Renal pelvis (tissue), 12 donors: ENCODE measurements at places on chromosomes 5 and 9. TPM values are rescaled to one million over a fixed set of nuclear protein-coding genes. Genes with fewer than 3 reads are reported as not detected.

The C9orf43 gene
- polyA plus RNA-seq, result 1.2 TPM

The JAK2 gene
- 14.4 TPM for polyA plus RNA-seq

The GAS1 gene
- polyA plus RNA-seq, result 35.4 TPM

The PCDHB7 gene
- 3.5 TPM for polyA plus RNA-seq

The DDX4 gene
- not detected for polyA plus RNA-seq

The BRD8 gene
- 113 TPM for polyA plus RNA-seq

The CCDC192 gene
- polyA plus RNA-seq, result 1.1 TPM

The CDH6 gene
- 78.5 TPM for polyA plus RNA-seq

The SPZ1 gene
- polyA plus RNA-seq, result not detected

The LTC4S gene
- polyA plus RNA-seq, result 4.1 TPM

The SERINC5 gene
- polyA plus RNA-seq, result 63.2 TPM

DNA sequence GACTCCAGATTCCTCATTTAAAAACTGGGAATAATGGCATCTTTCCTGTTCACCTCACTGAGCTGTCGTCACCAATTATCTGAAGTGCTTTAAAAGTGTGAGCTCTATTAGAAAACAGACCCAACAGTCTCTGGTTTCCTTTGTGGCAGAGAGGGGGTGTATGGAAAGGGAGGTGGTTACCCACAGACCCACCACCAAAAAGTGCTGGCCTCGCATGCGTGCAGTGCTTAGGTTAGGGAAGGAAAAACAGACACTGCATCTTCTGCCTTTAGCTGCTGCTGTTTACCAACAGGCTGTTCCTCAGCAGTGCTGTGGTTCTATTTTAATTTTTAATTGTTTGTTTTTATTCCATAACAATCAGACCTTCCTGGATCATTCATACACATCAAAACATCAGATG lies 249.6 kb downstream of the PIK3R1 start:
- DNase-seq, result no peak

GRCh38 chr9:81560851-81561732 lies 128.3 kb downstream of the TLE1 start:
- no peak for DNase-seq

GRCh38 chr5:168370831-168371230 lies 79.4 kb downstream of the WWC1 start:
- no peak for DNase-seq

- no peak for DNase-seq
Measured at GRCh38 chr9:137813651-137814415, 63.7 kb upstream of the CACNA1B start.

DNA sequence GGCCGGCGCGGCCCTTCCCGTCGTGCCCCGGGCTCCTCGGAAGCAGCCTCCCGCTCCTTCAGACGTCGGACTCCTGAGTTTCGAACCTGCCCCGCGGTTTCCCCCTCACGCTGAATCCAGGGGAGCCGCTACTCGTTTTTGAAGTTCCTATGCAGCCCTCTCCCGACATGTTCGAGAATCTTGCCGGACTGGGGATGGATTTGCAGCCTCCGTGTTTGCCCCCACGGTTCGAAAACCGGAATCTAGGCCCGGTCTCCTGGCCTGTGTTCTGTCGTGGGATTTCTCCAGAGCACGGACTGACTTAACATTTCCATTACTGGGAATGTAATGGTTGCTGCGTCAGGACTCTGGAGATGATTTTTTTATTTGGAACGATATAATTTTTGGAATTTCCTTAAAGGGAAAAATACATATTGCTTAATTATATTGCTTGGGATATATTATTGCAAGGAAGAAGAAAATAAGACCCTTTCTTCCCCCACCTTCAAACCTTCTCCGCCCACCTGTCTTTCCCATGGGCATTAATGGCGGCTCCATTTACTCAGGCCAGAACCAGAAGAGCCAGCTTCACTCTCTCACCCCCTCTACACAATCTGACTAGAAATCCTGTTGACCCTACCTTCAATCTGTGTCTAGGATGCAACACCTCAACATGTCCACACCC lies 8.5 kb upstream of the MGAT1 start:
- no peak for DNase-seq

- DNase-seq, result no peak
Measured at GRCh38 chr5:115992848-115993350, 30.6 kb downstream of the LVRN start.

- DNase-seq, result no peak
Measured at GRCh38 chr9:33042473-33042872, 17.4 kb downstream of the DNAJA1 start.

- DNase-seq, result no peak
Measured at GRCh38 chr5:76601470-76601869, 21.7 kb downstream of the F2RL2 start.

- no peak for DNase-seq
Measured at GRCh38 chr9:761176-761792, 80.2 kb upstream of the DMRT1 start.

DNA sequence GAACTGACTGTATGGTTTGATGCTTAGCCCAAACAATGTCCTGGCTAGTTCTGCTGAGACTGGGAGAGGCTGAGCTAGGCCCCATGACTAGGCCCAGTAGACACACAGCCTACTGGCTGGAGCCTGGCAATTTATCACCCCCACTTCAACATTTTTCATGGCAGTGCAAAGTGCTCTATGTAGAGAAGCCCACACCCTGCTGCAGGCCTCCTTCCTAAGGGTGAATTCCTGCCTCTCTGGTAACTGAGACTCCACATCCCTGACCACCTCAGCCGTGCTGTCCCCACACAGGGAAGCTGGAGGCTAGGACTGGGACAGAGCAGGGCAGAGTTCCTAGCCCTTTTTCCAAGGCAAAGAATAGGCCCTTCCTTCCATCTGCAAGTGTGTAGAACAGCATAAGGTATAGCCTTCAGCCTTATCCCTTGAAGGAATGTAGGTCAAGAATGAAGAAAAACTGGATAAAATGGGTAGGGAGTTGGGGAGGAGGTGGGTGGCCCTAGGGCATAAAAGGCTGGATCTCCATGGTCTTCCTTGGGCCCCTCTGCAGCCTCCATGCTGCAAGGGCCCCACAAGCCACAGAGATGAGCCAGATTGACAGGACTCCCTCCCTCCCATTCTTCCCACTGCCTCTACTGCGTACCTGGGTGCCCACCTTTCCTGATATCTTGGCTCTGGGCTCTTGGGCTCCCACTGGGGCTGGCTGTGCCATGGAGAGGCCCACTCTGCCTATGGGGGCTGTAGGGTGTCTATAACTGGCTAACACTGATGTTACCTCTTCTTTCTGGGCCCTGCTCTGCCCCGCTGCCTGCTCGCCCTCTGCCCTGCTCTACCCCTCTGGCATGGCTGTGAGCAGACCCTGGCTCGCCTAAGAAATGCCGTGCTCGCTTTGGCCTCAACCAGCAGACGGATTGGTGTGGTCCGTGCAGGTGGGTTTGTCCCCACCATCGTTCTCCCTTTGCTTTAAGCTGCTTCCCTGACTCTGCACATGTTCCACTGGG lies 29.8 kb downstream of the TCF7 start:
- no peak for DNase-seq

GRCh38 chr5:50447228-50447627 lies 6.1 kb upstream of the EMB start:
- no peak for DNase-seq

- no peak for DNase-seq
Measured at GRCh38 chr5:156913719-156914370, 49.2 kb downstream of the TIMD4 start.

- no peak for DNase-seq
Measured at GRCh38 chr5:87778876-87779275, 366.1 kb upstream of the CCNH start.

DNA sequence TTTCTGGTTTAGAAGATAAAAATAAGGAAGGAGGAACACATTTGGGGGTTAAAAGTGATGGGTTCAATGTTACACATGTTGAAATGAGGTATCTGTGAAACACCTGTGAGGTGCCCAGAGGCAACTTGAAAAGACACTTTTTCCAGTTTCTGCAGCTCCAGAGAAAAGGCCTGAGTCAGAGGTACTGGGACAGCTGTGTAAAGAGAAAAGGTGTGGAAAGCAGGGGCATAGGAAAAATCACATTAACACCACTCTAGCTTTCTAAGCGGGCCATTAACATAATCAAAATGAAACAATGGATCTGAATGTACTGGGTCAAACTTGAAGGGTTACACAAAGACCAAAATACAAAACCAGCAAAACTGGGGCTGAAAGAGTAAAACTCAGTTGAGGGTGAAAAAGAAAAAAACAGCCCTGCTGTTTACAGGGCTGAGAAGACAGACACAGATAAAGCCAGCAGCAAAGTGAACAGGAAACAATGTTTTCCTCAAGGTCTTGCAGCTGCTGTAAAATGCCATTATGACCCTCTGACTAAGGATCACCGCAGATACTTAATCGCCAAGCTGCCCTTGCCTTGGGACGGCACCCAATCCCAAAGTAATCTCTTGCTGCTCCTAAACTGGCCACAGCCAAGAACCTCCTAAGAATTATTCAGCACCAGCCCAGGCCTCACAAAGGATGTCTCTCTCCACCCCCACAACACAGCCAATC lies 104.7 kb downstream of the DROSHA start:
- DNase-seq, result no peak

DNA sequence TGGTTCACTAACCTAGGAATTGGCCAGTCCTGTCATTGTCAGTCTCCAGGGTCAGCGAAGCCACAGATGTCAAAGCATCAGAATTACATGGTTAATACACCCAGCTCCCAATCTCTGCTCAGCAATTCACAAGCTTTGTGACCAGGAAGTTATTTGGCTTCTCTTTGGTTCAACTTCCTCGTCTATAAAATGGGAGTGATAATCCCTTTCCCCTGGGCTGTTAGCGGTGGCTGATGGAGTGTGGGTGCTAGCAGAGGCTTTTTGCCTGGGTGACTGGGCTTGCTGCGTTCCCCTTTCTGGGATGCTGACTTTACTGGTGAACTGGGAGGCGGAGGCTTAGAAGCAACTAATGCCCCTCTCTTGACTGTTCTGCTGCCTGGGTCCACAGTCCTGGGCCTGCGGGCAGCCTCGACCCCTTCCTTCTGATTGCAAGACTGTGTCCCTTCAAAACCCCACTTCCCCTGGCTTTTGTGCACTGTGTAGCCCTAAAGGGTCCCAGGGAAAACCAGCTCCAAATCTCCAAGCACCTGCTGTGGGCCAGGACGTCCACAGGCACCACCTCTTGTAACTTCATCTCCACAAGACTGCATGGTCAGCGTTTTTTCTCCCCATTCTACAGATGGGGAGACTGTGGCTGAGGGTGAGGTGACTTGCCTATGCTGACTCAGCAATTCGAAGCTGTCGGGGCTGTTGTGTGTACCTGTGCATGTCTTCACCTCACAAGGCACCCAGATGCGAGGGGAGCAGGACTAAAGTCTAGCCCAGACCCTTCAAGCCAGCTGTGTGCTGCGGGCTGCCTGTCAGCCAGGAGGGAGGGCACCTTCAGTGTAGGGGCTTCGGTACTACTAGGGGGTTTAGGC lies 45.2 kb upstream of the NEURL1B start:
- DNase-seq, result no peak

- DNase-seq, result no peak
Measured at GRCh38 chr5:123819833-123820232, 307.9 kb downstream of the CSNK1G3 start.

DNA sequence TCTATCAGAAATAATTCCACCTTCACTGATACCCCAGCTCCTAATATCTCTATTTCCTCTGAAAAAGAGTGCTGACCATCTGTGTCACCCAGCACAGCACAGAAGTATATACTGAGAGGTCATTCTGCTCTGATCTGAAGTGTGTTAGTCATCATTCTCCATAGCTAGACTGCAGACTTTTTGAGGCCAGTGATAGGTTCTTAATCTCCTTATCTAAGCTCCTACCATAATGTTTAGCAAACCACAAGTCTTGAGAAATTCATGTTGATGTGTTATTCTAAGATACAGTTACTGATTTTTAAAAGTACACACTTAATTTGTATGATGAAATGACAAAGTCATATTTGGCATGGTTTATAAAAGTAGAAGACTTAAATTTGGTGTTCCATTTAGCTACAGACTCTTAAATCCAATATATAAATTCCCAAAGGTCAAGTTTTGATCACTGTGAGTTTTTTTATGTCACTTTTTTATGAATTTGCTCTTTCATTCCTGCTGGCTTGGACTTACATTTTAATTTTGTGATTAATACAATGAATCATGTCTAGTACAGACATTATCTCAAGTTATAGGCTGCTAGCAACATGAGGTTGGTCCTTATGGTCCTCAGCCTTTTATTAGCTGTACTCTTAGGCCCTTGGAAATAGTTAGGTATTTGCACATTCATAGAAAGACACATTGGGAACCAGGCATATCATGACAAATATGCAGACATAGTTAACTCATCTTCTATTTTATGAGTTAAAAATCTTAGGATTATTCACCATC lies 380.8 kb downstream of the EBF1 start:
- DNase-seq, result no peak

DNA sequence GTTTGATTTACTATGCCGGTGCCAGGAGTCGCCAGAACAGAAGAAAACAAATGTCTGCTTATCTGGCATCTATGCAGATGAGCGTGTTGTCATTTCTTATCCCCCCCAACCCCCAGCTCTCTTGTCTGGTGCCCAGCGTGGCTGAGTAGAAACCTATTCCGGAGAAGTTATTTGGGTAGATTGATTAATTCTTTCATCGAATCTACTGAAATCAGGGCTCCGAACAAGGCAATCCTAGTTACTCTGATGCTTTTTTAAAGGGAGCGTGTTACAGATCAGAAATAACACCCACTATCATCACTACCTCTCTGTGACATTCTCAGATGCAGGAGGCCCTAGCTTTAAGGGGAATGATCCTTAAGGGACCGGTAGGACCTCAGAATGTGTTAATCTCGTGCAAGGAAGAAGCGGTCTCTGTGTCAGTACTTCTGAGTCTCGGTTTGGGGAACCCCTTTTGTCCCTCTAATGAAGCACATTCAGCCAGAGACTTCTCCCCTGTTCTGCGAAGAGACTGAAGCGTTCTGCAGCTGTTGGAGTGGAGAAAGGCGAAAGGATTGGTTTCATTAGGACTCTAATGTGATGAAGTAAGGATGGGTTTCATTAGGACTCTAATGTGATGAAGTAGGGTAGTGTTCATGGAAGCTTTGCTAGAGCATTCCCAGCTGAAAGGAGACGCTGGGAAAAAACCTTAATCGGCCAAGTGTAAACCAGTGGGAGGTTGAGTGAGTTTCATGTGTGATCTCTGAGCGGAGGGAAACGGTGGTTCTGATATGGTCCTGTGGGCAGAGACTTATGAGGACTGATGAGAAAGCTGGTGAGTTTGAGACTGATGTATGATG lies 1.5 kb downstream of the PIP5K1B start:
- DNase-seq, result peak; percentile 29

- no peak for DNase-seq
Measured at GRCh38 chr5:17261075-17261474, 43.6 kb downstream of the BASP1 start.

DNA sequence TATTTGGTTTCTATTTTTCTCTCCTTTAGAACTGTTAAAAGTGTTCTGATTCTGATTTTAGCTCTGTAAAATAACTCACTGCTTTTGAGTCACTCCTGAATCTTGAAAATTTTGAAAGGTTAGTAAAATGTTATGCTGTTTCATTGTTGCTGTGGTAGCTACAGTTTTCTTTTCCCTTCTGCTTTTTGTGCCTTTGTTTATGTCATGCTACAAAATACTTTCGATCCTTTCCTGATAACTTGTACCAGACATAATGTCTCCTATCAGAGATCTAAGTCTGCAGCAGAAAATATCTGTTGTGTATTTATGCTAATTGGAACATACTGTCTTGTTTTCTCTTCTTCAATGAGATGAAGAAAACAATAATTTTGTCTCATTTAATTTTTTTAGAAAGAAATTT lies 26.9 kb upstream of the CEP120 start:
- no peak for DNase-seq
